ENCODE measurements at places on chromosomes 4 and X.

- no peak for DNase-seq
Measured at GRCh38 chr4:81786063-81786763, 314.5 kb upstream of the RASGEF1B start.

- no peak for DNase-seq
Measured at GRCh38 chr4:30616942-30617646, 103.1 kb upstream of the PCDH7 start.

DNA sequence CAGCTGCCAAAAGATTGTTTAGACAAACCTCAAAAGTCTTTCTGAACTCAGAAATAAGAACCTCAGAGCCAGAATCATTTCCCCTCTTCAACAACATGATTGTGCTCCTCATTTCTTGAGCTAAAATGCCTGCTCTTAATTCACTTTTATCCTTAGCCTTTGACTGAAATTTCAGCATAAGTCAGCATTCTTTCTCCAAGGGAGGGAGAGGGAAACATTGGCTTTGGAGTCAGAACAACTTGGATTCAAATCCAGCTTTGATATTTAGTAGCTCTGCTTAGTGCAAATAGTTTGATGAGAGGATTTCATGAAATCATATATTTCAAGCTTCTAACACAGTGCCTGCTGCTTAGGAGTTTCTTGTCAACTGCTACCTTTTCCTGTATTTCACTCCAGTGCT is 484.6 kb upstream of the INTU start:
- no peak for DNase-seq

DNA sequence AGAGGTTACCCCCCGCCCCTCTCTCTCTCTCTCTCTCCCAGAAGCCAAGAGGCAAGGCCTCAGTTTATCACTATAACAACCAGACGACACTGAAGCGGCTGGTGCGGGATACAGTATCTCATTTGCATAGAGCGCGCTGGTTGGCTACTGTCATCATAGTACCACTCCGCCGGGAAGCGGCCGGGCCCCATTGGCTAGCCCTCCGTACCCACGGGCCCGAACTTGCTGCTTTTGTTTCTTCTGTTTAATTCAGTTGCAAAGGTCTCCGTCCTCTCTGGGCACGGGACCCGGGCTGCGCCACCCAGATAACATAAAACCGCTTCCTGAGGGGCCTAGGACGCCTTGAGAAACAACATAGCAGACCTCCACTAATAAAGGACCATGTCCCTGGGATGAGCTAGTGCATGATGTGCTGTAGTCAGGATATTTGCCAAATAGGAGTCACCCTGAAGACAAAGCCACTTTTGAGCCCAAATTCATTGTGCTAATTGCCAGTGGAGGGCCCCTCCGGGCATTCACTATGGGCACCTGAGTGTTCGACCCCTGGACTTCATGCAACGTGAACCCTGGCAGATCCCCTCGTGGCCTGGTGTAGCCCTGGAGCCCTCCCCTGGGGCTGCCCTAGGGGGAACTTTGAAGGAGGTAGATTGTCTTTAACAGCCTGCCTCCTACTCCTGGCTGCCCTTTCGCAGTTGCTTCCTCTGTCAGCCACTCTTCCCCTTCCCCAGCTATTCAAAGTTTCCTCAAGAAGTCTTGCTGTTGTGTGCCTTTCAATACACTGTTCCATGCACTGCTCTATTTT is at the start of gene PCYT1B:
Gene PCYT1B, minus strand, starts transcription at position 91 of the 802 bp plus-strand sequence. CDS start 242 bp downstream, outside the sequence.
- peak; percentile 17 for DNase-seq

- no peak for DNase-seq
Measured at GRCh38 chr4:54566608-54567007, 91.1 kb upstream of the KIT start.

- DNase-seq = no peak
Measured at GRCh38 chr4:6834867-6835266, 52.3 kb downstream of the KIAA0232 start.

- no peak for DNase-seq
Measured at GRCh38 chrX:12790885-12791256, 341 bp upstream of the PRPS2 start.

- no peak for DNase-seq
Measured at GRCh38 chrX:17535229-17535628, 160.2 kb downstream of the NHS start.

- no peak for DNase-seq
Measured at GRCh38 chr4:154984616-154985015, 203.5 kb downstream of the RBM46 start.

DNA sequence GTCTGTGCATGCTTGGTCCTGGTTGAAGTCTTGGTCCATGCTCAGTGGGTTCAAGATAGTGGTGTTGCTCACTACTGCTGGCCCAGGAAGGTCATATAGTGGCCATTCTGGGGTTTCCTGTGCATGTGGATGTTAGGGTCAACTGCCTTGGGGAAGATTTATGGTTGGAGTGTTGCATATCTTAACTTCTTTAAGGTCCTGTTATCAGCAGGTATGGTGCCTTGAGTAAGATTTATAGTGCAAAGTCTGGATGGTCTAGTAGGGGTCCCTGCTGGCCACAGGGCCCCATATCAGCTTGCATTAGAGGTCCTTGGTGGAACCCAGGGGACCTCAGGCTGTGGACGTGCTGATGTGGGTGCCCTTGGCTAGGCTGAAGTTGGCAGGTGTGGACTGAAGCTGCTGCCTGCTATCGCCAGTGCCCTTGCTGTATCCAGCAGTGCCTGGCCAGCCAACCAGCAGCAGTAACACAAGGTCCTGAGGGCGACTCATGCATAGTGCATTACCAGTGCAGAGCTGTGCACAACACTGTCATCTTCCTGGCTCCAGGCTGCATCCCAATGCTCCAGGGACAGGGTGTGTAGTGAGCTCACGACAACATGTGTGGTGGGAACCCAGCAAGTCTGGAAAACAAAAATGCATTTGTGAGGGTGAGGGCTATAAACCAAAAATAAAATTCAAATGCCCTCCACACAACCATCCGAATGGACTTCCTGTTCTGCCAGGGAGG is 61.0 kb downstream of the BEX3 start:
- no peak for DNase-seq

DNA sequence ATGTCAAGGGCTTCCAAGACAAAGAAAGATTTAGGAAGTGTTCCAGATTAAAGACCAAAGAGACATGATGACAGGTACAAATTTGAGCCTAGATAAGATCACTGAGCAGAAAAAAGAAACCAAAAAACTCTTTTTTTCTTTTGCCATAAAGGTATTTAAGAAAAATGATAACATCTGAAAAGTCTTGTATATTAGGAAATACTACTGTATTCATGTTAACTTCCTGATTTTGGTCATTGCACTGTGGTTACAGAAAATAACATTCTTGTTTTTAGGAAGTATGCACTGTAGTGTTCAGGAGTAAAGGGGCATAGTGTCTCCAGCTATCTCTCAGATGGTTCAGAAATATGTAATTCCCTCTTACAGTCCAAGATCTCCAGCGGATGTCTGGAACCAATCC is 37.1 kb downstream of the RWDD4 start:
- DNase-seq = no peak

- no peak for DNase-seq
Measured at GRCh38 chr4:139239127-139239772, 40.8 kb downstream of the MGARP start.

- DNase-seq = no peak
Measured at GRCh38 chr4:174173360-174173759, 110.1 kb downstream of the FBXO8 start.

DNA sequence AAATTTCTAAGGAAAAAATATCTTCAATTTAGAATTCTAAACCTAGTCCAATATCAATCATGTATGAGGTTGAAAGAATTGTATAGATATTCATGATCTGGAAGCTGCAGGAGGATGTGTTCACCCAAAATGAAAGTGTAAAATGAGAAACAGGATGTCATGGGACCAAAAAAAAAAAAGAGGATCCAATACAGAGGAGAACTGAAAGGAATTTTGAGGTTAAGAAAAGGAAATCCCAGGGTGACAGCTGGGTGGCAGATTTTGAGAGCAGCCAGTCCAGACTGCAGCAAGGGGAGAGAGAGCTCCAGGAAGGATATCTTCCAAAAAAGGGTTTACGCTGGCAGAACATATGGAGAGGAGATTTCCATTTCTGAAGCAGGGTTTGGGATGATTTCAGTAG is 38.9 kb downstream of the TLR10 start:
- no peak for DNase-seq

DNA sequence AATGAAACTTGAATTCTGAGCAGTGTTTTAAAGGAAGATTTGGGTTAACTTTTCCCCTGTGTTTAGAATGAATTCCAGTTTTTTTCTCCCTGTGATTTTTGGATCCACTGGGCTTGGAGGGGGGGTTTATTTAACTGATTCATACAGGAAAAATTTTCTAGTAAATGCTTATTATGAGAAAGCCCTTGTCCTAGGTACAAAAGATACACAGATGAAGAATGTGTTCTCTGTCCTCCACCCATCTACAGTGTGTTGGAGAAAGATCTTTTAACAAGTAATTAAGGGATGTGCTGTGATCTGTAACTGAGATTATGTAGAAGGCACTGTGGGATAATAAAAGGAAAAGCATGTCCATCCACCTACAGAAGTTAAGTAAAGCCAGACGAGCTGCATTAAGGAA is 103.9 kb downstream of the STIM2 start:
- DNase-seq = no peak

GRCh38 chr4:5467111-5467510 is 241.2 kb downstream of the EVC2 start:
- no peak for DNase-seq

GRCh38 chr4:123127875-123128274 is 205.5 kb upstream of the NUDT6 start:
- no peak for DNase-seq

DNA sequence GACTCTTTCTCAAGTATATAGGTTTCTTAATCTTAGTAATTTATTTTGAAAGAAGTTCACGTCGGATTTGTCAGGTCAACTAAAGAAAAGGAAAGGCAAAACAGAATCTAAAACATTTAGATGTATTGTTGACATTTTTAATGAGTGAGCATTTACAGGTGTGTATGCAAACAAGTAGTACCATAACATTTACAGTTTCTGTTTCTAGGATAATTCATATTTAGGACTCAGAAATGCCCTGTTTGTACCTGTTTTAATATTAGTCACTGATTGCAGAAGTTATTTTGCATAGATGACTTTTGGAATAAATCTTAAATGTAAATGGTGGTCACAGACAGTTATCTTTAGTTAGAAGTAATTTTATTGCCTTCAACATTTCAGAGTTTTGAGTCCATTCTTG is 151.3 kb upstream of the NUDT6 start:
- DNase-seq = no peak

DNA sequence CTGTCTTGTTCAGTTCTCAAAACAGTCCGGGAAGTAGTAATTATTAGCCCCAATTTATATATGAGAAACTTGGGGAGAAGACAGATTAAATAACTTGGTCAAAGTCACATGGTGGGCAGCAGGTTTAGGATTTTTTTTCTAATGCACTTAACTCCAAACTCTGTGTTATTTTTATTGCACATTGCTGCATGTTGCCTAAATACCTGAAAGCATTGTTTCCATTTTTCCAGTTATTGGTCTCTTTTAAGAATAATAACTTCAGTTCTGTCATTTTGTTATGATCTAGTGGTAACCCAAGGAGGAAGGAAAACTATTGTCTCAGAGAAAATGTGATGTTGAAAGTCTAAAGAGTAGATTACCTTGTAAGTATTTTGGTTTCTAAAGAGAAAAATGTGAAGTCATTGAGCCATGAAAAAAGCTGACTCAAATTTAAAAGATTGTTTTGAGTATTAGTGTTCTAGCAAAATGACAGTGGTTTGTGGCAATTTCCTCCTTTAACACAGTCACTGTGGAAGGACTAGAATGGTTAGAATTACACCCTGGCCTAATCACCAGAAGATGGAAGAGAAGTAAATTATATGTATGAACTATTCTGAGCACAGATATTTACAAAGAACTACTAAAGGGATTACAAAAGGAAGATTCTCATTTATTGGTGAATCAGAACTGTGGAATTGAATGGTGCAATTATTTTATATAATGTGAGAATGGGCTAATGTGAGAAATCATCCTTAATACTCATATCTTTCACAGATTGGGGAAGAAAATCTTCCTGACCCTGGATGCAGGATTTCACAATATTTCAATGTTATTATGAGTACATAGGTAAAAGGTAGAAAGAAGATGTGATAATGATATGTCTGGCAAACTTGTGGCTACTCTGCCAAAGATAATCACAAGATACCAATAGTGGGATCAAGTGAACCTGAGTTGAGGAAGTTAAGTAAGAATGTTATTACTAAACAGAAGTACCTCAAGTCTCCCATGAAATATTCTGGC is 21.7 kb upstream of the CXCL8 start:
- DNase-seq = no peak

GRCh38 chrX:46628460-46629371 is 55.2 kb downstream of the CHST7 start:
- peak; percentile 5 for DNase-seq

DNA sequence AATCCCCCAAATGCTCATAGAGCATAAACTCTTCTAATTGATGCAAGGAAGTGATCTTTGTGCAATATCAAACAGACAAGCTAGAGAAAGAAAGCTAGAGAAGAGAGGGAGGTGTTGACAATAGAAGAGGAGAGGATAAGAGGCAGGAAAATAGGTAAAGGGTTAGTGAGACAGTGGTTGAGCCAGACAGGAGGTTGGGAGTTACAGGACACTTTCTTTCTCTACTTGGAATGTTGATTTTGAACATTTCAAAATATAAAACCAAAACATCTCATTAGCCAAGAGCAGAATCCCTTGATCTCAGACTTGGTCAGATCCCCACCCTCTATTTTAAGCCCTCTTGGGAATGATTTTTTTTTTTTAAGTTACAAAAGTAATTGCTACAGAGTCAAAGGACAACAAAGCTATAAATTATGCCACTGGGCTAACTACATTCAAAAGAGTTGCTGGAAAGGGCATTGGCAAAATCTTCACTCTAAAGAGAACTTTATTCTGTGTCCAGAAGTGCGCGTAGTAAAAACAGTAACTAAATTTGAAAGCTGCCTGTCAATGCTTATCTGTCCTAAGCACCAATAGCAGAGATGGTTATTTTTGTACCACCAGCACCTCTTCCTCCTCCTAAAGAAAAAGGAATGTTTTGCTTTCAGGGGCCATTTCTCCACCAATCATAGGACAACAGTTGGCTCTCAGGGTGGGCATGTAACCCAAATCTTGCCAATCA is 133.8 kb downstream of the PDGFC start:
- DNase-seq = no peak

DNA sequence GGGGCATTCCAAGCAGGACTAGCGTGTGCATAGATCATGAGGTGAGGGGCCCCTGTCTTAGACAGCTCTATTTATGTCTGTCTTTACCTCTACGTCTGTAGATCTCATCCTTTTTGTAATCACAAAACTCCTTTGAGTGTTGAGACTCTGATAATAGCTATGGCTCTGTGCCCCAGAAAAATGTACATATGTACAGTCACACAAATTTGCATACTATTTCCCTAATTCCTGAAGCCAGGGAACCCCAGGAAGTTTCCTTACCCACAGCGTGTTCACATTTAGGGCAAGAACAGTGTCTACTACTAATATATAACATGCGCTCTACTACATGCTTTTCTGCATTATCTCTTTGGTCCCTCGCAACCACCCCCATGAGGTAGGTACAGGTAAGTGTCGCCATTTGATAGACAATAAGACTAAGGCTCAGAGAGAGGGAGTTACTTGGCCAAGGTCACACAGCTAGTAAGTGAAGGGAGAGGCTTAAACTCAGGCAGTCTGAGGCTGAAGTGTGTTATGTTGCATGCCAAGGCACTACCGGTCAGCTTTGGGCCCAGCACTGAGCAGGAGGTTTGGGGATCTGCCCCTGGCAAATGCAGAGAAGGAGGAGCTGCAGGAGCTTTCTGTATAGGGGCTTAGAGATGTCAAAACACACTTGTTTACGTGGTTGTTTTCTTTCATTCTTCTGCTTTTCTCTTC is 21.0 kb upstream of the CITED1 start:
- DNase-seq = no peak

- no peak for DNase-seq
Measured at GRCh38 chr4:187910741-187911140, 84.8 kb upstream of the ZFP42 start.

GRCh38 chrX:54045563-54046228 is 1.4 kb upstream of the PHF8 start:
- DNase-seq = no peak
